ENCODE measurements at places on chromosomes 12 and 14. TPM values are rescaled to one million over a fixed set of nuclear protein-coding genes. Genes with fewer than 3 reads are reported as not detected.

- DNase-seq, result no peak
Observed at GRCh38 chr12:92133795-92134637, 11.6 kb downstream of the BTG1 start.

DNA sequence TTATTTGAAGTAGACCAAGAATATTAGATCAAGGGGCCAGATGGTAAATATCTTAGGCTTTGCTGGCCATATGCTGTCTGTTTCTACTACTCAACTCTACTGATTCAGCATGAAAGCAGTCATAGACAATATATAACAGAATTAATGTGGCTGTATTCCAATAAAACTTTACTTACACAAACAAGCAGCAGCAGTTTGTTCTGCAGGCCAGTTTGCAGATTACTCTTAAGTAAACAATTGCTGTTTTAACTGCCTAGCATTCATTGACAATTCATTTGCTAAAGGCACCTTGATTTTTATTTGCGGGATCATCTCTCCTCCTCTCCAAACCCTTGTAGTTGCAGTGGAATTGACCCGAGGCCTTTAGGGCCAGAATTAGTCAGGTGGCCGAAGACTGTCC is 94.1 kb upstream of the GARIN6 start:
- no peak for DNase-seq

- no peak for DNase-seq
Observed at GRCh38 chr12:24853094-24853493, 95.8 kb downstream of the BCAT1 start.

The NRXN3 gene
- polyA plus RNA-seq, result 0.70 TPM

DNA sequence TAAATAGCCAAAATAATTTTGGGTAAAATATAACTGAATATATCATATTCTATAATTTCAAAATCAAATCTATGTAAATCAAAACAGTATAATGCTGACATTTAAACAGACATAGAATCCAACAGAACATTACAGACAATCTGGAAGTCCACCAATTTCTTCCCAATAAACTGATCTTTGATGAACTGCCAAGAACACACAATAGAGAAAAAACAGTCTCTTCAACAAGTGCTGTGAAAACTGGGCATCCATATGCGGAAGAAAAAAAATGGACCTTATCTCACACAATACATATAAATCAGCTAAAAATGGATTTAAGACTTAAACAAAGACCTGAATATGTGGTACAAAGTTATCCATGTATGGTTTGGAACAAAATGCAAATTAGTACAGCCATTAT is 1022.7 kb downstream of the TMEM121 start:
- DNase-seq, result no peak

The CPNE6 gene
- not detected for polyA plus RNA-seq

DNA sequence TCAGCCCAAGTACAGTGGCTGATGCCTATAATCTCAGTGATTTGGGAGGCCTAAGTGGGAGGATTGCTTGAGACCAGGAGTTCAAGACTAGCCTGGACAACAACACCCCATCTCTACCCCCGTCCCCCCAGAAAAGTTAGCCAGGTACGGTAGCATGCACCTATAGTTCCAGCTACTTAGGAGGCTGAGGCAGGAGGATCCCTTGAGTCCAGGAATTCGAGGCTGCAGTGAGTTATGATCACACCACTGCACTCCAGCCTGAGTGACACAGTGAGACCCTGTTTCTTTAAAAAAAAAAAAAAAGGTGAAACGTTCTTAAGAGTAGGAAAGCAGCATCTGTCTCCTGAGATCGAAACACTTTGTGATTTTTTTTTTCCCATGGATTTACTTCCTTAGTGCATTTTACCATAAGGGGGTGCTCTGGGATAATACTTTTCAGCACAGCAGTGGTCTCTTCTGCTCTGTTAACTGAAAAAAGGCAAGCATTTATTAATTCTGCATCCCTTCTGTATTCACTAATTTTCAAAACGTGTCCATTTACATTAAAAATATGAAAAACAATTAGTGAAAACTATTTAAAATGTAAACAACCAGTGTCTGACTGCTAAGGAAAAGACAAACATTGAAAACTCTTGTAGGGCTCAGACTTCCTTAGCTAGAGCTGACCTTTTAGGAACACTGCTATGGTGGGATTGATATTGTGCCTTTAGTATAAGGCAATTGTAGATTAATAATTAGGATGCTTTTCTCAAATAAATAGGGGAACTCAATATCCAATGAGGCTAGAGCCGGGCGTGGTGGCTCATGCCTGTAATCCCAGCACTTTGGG is 31.2 kb upstream of the USP44 start:
- no peak for DNase-seq

GRCh38 chr12:102390068-102390467 is 90.3 kb downstream of the IGF1 start:
- no peak for DNase-seq

- no peak for DNase-seq
Observed at GRCh38 chr14:103225476-103225875, 102.2 kb downstream of the TNFAIP2 start.

The RIPK3 gene
- polyA plus RNA-seq, result not detected

DNA sequence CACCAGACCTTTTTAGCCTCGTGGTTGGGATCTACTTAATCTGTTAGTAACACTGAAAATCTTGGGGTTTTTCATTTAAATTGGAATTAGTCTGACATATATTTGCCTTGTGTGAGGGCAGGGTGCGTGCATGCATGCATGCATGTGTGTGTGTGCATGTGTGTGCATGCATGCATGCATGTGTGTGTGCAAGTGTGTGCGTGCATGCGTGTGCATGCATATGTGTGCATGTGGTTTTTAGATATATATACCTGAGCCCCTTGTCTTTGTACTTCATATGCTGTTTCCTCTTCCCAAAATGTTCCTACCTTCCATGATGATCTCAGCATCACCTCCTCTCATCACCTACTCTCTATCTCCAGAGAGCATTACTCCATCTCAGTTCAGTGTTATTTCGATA is 66.3 kb upstream of the BCL11B start:
- no peak for DNase-seq

- no peak for DNase-seq
Observed at GRCh38 chr12:123391546-123392343, 7.8 kb downstream of the KMT5A start.

The KLHDC1 gene
- polyA plus RNA-seq, result 5.6 TPM

GRCh38 chr12:94271351-94271750 is 123.0 kb downstream of the PLXNC1 start:
- no peak for DNase-seq

The GPRC5A gene
- polyA plus RNA-seq, result 5.7 TPM

- DNase-seq, result no peak
Observed at GRCh38 chr14:52885230-52885629, 65.6 kb downstream of the FERMT2 start.

DNA sequence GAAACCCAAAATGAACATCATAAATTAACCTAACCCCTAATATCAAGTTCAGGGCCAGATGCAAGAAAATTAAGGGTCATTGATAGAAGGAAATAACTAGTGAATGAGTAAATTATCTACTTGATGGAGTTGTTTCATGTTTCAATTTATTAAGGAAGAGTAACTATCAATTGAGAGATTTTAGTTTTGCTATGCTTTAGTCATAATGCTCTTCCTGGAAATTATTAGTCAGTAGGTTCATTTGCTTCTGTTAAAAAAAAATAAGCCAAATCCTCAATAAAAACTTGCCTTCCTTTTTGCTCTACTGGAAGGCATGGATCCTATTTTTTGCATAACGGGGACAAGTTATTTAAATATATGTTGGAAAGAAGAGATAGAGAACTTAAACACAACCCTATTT is 59.0 kb upstream of the HIF1A start:
- DNase-seq, result no peak

- no peak for DNase-seq
Observed at GRCh38 chr12:4214877-4215228, 58.7 kb upstream of the CCND2 start.

DNA sequence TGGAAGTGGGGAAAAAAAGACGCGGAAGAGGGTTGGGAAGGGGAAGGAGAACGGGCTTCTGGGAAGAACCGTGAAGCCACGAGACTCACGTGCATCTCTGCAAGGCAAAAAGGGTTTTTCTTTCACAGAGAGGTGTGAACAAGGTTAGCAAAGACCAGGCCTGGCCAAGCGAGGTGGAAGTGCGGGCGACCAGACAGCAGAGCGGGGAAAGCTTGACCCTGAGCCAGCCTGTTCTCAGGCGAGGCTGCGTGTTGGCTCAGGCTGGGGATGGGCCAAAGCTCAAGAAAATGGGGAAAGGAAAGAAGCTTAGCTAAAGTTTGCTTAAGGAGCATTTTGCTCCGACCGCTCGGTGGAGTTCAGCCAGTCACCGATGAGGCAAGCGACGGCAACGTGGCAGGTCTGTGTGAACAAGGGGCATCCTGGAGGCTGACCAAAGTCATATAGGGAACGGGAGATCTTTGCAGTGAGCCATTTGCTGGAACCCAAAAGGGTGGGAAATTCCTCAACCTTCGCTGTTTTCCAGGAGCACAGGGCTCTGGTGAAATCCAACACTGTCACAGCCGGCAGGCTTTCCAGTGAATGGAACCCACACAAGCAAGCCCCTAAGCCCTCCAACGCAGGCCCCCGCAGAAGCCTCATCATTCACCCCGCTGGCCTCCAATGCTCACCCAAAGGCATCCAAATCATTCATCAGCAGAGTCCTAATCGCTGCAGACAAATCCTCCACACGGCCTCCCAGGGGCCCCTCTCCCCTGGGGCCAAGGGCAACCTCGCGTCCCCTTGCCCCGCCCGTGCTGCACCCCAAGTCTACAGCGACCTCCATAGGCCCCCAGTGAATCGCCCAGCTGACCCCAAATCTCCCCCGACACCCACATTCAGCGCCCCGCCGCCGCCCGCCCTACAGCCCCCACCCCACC is 754 bp downstream of the ZNF605 start:
- peak; percentile 72 for DNase-seq

GRCh38 chr12:106645074-106645421 is 62.2 kb downstream of the RFX4 start:
- peak; percentile 25 for DNase-seq

The MYH7 gene
- polyA plus RNA-seq, result 651 TPM

The OSGEP gene
- polyA plus RNA-seq, result 21.1 TPM

DNA sequence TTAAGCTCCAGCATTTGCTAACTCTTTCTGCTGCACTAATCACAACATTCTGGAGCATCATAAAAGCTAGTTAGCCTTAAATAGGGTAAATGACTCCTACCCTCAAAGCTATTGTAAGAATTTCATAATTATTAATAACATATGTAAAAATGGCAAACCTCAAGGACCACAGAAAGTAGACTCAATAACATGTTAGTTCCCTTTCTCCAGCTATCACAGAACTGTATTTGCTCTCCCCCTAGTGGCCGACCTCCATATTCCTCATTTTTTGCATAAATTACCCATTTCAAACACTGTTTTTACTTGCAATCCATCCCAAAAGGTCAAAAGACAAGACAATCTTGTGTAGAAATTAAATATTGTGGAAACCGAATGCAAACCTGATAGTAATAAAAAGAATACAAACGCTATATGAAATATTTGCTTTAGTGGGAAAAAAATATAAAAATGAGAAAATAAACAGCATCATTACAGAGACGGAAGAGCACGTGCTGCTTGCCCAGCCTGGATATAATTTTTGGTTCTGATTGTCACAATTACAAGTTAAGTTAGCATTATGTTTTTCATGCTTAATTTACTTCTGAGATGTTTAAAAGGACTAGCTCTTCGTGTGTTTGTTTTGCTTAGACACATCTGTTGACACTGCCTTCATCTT is 97.9 kb downstream of the RERGL start:
- DNase-seq, result peak; percentile 48

The C12orf54 gene
- 0.43 TPM for polyA plus RNA-seq

DNA sequence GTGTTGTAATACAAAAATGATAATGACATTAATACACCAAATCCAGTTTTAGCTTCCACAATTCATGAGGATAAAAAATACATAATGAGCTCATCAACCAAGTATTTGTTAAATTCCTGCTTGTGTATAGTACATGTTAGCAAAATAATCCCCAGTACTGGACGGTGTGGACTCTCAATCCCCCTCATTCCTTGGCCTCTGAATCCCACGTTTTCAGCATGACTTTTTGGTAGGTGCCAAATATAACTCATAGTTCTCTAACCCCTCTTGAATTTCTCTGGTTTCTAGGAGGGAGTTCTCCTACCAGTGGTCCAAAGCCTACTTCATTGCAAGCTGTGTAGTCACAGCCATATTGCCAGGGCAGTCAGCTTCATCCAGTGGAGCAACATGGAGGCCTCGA is 41.4 kb upstream of the EPS8 start:
- no peak for DNase-seq

DNA sequence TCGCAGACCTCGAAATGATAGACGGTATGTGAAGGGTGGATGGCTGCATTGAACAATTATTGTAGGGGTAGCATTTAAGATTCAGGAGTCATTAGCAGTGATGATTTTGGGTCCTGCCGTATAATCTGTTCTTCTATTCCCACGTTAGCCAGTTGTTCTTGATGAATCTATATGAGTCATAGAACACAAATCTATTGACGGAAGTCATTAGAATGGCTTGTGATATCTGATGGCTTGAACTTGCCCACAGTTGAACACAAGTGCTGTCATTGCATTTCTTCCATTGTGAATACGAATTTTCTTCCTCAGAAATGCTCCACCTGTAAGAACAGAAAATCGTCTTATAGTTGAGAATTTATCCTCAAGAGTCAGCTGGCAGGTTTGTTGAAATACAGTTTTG is 1.9 kb downstream of the SRSF5 start:
- DNase-seq, result no peak

The ADCY6 gene
- 53.0 TPM for polyA plus RNA-seq

DNA sequence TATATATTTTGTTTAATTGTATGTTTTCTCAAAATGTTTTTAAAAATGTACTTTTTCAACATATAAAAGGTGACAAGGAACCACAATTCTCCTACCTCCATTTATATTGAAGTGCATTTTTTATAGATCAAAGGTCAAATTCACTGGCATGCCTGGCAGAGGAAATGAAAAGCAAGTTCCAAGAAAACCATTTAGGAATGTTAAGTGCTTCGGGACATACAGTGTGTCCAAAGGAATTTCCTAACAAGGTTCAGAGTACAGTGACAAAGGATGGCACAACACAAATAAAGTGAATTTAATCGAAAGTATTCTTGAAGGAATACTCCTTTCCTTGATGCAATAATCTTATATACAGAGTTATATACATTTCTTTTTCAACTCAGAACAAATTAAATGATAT is 242.3 kb downstream of the CCER1 start:
- no peak for DNase-seq

GRCh38 chr14:97266653-97267052 is 469.5 kb downstream of the VRK1 start:
- DNase-seq, result no peak

The SLC38A4 gene
- polyA plus RNA-seq, result not detected

- DNase-seq, result no peak
Observed at GRCh38 chr14:93976477-93977057, at the start of gene ASB2. ASB2 (minus strand) TSS chr14:93976570; CDS start chr14:93964539, 12,031 bp downstream.

- no peak for DNase-seq
Observed at GRCh38 chr12:54371328-54372112, 7.2 kb upstream of the GPR84 start.

The OR11G2 gene
- polyA plus RNA-seq, result not detected

The ARHGEF25 gene
- polyA plus RNA-seq, result 34.9 TPM
